Fibroblast of skin of right biceps (primary cell): ENCODE measurements at places on chromosomes 4 and X.

DNA sequence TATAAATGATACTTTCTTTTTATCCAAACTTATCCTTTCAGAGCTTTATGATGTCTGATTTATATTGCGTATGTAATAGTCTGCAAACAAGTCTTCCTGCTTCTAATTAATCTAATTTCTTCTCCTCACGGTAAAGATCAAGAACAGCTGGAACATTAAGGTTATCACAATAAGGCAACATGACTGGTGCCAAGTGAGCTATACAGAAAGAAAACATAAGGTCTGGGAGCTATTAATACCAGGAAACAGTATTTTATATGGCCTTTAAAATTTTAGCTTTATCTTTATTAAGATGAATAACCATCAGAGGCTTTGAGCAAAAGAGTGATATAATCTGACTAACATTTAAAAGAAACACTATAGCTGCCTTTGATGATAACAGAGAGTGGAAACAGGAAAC lies 28.7 kb upstream of the CABS1 start:
- no peak for DNase-seq

DNA sequence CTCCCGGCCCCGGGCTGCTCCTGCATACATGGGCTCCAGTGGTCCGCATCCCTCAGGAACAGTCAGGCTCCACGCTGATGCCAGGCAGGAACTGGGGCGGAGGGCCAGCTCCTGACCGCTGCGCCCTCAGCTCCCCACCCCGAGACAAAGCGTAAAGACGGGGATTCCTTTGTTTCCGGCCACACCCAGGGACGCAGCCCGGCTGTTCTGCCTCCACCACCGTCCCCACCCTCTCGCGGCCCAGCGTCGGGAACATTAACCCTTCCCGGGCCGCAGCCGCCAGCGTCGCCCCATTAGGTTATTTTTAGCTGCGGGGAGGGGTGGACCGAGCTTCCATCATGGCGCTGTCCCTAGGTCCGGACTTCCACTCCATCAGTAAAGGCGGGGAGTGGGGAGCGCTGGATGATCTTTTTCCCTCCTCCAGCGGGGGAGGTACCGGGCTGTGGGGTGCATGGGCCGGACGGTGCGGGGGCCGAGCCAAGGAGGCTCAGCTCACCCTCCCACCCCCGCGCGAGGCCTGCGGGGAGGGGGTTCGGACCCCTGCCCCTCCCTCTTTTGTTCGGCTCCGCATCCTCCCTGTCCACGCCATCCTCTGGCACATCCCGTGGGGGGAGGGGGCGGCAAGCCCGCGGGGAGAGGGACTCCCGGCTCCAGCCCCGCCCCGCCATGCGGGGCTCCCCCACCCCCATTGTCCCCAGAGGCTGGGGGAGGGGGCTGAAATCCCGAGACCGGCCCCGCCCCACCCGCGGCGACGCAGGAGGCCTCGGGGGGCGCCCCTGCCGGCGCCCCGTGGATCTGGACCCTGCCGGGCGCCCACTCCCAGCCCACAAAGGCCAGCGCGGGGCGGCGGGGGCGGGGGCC lies 5.3 kb downstream of the CRMP1 start:
- no peak for DNase-seq

DNA sequence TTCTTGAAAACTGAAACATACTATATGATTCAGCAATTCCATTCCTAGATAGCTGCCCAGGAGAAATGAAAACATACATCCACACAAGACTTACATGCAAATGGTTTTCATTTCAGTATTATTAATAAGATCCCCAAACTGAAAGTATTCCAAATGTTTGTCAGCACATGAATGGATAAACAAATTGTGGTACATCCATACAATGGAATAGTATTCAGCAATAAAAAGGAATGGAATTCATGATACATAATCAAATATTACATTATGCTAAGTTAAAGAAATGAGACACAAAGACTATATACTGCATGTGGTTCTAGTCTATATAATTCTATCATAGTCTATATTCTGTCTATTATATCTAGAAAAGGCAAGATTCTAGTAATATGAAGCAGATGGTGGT lies 152.4 kb upstream of the KIT start:
- DNase-seq = no peak

DNA sequence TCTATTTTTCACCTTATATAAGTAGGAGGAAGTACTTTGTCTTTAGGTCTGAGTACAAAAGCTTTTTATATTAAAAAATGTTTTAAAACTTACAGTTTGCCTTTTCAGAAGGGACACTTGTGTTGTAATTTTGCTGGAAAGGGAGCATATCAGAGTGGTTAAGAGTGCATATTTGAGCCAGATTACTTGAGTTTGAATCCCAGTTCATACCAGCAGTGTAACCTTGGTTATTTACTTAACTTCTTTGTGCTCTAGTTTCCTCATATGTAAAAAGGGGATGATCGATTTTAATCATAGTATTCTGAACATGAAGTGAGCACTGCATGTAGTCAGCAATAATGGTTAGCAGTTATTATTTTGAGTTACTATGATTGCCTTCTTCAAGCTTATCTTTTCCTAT lies 78.3 kb upstream of the SLC4A4 start:
- no peak for DNase-seq

DNA sequence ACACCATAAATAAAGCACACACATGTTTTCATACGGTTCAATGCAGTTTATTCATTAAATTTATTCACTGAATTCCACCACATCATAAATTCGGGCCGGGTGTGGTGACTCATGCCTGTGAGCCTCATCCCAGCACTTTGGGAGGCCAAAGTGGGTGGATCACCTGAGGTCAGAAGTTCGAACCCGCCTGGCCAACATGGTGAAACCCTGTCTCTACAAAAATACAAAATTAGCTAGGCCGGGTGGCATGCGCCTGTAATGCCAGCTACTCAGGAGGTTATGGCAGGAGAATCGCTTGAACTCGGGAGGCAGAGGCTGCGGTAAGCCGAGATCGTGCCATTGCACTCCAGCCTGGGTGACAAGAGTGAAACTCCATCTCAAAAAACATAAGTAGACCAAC lies 131.6 kb downstream of the PDS5A start:
- peak; percentile 67 for DNase-seq

DNA sequence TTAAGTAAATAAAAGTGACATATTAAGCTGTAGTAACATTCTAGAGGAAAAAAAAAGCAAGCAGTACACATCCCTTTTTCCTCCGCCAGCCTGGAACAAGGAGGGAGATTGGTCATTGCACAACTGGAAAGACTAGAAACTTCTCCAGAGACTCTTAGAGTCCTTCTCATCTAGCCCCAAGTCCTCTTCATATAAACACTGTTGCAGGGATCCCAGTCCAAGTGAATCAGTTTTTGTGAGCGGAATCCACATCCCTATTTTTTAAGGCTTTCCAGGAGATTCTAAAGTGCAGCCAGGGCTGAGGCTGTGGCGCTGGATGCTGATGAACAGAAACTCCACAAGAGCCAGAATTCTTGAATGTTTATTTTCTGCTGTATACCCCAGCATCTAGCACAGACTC lies 23.8 kb downstream of the REELD1 start:
- no peak for DNase-seq

- no peak for DNase-seq
These were observed 12.9 kb upstream of the PRKG2 start for GRCh38 chr4:81227968-81228367.

DNA sequence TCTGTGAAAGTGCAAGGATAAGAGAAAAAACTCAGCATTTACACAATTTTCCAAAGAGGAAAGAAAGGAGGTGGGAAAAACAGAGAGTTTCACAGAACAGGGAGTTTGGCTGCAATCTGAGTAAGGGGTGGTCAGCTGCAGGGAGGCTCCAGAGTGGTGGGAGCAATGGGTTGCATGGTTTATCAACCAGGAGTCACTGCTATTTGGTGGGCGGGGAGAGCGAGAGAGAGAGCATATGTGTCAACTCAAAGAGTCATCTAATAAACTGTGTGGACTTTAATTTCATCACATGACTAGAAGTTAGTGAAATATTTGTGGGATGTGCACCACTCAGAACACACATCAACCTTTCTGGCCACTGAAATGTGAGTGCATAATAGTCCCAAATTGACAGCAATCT lies 94.6 kb downstream of the FAM13A start:
- DNase-seq = no peak

DNA sequence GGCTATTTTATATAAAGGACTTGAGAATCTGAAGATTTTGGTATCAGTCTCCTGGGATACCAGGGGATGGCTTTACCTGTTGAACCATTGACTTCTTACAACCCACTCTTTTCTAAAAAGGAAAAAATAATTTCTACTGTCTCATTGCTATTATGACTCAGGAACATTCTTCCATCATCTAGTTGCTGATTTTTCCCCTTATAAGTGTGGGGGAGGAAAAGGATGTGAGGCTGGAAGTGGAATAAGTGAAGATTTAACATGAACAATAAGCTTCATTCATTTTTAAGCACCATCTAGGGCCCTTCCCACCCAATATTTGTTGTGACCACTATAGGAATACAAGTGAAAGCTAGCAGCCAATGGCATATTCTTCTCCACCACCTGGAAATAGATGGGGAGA lies 10.6 kb upstream of the MND1 start:
- peak; percentile 54 for DNase-seq

GRCh38 chrX:63740382-63740781 lies 44.6 kb downstream of the ARHGEF9 start:
- no peak for DNase-seq

DNA sequence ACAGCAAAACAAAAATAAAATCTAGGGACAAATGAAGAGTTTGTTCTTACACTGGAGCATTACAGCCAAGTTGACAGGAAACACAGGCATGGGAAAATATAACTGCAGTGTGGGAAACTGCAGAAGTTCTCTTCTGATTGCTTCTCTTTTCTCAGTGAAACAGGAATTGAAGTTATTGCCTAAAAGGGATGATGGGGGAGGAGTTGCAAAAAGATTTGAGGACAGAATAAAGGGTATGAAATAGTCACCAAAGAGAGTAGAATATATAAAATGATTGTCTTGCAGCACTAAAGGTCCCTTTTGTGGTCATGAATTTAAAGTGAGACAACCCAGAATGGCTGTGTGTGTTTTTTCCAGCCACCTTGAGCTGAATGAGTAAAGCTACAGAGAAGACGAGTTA lies 103.7 kb downstream of the JADE1 start:
- no peak for DNase-seq

- DNase-seq = peak; percentile 92
These were observed 11.4 kb downstream of the UBE2D3 start for GRCh38 chr4:102815981-102816380.

DNA sequence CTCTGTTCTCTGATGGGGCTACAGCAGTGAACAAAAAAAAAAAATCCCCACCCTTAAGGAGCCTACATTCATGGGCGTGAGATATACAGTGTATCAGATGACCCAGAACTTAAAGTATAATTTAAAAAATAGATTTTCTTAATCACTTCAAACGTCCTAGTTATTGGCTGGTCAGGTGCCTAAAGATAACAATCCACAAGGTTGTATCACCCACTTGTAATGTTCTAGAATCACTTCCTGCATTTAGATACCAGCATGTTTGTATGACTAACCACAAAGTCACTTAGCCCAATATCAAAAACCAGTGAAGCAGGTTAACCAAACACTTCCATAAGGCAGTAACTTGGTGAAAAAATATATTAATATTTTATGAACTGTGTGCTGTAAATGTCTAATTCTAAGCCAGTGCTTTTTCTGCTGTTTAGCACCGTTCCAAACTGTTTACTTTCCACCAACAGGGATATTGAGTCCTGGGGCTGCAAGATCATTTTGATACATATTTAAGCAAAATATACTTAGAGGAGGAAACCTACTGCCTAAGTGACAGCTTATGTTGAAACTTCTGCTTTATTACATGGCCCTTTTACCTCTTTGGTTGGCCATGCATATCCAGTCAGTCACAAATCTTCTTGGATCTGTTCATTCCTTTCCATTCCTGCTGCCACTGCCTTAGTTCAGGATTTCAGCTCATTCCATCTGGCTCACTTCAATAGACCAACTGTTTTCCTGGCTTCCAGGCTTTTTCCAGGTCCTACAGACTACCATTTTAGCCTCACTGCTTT lies 43.3 kb downstream of the CD40LG start:
- DNase-seq = no peak

DNA sequence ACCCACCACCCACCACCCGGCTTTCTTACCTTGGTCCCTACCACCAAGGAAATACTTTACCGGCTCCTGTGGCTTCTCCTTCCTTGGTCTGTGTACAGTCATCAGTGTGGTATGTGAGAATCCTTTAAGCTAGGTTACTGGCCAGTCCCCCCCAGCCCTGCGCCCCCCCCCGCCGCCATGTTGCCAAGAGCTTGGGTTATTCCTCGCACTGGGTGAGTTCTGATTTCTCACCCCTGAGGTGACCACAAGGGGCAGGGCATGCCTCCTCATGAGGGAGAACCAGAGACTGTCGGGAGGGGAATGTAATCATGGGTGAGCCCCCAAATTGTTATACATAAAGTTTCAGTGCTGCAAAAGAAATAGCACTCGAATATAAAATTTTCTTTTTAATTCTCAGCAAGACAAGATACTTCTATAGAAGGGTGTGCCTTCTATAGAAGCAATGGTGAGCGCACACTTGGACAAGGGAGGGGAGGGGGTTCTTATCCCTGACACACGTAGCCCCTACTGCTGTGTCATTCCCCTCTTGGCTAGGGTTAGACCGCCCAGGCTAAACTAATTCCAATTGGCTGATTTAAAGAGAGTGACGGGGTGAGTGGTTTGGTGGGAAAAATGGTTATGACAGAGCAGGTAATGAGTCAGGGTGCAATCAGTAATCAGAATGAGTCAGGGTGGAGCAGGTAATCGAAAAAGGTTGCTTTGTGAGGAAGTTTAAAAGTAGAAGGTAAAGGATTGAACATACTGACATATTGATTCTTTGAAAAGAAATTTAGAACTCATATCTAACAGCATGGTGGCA lies 133.2 kb downstream of the KDM6A start:
- peak; percentile 36 for DNase-seq

DNA sequence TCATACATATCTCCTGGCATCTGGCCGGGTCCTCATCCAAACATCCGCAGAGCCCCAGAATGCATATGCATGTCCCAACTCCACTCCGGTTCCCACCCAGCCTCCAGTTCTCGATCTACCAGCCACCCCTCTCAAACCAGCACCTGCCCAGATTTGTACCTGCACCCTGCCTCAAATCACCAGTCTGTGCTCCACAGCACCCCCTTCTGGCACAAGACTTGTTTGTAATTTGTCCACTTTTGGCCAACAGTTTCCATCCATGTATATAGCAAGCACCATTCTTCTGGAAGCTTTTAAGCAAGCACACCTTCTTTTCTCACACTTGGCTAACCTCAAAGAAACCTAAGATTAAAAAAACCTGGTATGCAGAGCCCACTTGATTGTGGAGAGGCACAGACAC lies 644.1 kb downstream of the MID1IP1 start:
- no peak for DNase-seq

- no peak for DNase-seq
These were observed 44.3 kb upstream of the TNIP3 start for GRCh38 chr4:121208244-121209007.
